Right ventricle myocardium inferior (tissue), 1 donor: ENCODE measurements at places on chromosomes 3 and 15. TPM values are rescaled to one million over a fixed set of nuclear protein-coding genes. Genes with fewer than 3 reads are reported as not detected.

Gene CACNA1D
- total RNA-seq: 1.1 TPM

Gene NR2E3
- total RNA-seq: not detected

Gene IL16
- total RNA-seq: 3.7 TPM

DNA sequence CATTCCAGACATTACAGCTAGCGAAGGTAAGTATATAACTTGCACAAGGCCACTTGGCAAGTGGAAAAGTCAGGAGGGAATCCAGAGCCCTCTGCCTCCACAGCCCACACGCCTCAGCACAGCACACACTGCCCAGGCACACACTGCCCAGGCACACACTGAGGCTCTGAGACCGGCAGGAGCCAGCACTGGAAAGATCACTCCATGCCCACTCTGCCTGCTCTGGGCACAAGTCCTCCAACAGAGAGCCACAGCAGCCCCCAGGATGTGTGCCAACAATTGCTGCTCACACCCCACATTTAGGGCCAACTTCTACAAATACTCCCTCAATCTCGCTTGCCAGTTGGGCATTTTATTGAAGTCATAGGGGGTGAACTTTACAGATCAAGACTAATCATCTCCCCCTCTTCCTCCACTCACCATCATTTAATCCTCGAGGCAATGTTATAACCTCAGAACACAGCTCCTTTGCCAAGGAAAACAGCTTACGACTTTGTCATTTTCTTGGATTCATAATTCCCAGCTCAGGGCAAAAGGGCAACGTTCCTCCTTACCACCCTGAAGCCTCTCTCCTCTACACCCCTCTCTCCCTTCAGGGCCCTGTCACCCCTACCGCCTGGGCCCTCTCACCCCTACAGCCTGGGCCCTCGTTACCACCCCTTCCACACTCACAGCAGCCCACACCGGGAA lies 53.0 kb upstream of the TPM1 start:
- no peak for DNase-seq

- no peak for DNase-seq
Measured at GRCh38 chr15:25504307-25504706, 65.5 kb upstream of the UBE3A start.

GRCh38 chr3:15404767-15405166 lies 22.6 kb downstream of the METTL6 start:
- no peak for DNase-seq

- no peak for DNase-seq
Measured at GRCh38 chr3:151387842-151388241, 3.3 kb upstream of the P2RY12 start.

DNA sequence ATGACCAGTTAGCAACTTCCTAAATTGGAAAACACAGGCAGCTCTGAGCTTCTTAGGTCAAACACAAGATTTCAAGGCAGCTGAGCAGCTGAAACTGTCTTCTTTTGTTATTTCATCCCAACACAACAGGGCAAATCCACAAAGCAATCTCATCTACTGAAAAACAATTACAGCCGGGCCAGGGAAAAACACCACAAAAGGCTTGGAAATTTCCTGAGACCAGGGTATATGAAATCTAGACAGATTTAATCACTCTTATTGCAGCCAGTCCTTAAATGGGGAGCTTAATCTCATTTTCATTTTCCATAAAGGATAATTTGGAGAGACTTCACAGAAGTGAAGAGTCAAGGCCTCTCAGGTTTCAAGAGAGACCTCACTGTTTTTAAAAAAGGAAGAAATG lies 181.8 kb downstream of the SSR3 start:
- DNase-seq: no peak

- DNase-seq: no peak
Measured at GRCh38 chr15:82969353-82969752, 16.7 kb upstream of the RAMAC start.

DNA sequence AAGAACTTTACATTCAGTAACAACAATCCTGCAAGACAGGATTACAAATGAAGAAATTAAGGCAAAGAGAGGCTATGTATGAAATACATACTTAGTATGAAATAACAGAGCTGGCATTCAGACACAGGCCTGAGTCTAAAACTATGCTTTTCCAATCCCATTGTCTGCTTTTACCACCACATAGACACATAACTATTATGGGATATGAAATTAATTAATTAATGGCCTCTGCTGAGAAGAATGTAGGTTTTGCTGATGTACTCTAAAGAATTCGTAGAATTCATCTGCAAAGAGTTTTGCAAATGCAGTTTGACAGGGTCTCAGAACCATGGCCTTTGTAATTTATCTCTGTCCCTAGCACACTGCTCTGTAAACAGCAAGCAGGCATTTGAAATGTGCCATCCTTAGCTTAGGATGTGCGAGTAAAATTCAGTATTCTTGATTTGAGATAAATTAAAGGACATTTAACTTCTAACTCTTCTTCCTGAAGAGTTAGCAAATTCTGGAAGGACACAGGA lies 54.5 kb upstream of the BOC start:
- DNase-seq: no peak

GRCh38 chr3:130820976-130821375 lies 72.9 kb upstream of the ATP2C1 start:
- DNase-seq: no peak

DNA sequence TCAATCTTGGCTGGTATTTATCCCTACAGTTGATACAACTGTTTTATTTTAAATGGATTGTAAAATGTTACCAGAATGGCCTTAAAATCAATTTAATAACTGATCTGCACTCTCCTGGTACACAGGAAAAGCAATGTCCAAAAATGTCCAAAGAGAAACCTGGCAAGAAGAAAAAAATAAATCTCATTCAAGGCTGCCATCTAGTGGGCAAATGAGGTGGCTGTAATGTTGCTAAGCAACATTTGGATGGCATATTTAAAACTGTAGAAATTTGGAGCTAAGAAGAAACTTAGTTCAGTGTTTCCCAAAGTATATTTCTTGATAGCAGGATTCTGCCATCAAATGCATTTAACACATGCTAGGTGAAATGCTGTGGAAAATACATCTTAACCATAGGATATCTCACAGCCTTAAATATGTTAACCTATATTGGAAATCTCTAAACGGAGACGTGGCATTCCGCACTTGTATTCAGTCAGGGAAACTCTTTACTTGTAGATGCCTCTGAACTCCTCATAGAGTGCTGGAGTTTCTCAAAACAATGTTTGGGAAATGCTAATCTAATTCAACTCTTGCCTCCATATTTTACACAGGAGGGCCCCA lies 216.8 kb downstream of the ERC2 start:
- DNase-seq: no peak

DNA sequence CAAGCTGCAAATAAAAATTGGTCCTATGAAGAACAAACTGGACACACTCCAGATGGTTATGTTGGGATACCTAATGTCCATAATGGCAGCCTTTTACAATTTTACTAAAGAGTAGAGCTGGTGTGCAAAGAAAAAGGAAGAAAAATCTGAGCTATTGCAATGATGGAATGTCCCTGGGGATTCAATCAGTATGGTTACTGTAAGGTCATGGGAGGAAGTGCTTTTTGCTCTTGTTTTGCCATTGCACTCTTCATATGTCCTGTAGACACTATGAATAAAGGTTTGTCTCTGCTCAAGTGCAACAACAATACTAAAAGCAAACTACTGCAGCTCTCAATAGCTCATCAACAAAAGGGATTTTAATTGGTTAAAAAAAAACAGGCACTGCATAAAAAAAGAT lies 5.4 kb downstream of the PFN2 start:
- DNase-seq: no peak

GRCh38 chr15:39084674-39085530 lies 496.0 kb upstream of the THBS1 start:
- peak; percentile 67 for DNase-seq
